Stimulated activated CD8-positive, alpha-beta memory T cell treated with anti-CD3 and anti-CD28 coated beads, Interleukin-7, amount 100 ng/mL, for 1 hour (primary cell): ENCODE measurements at places on chromosomes 3 and 15.

- DNase-seq, result no peak
Observed at GRCh38 chr3:67329358-67329757, 325.1 kb downstream of the SUCLG2 start.

DNA sequence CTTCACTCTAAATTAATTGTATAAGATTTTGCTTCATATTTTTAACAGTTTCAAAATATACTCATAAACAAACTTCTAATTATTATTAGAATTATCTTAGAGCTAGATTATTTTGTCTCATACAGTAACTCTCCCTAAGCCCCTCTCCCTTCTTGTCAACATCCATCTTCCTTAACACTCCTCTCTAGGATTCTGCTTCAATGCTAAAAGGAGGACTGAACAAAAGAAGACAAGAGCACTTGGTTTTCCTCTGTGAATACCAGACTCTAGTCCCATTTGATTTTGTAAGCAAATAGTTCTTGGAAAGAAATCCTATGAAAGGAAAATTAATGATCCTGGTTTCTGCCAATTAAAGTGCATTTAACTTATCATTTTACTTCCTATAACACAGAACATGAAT, 91.8 kb downstream of the KCNMB2 start:
- DNase-seq, result no peak

DNA sequence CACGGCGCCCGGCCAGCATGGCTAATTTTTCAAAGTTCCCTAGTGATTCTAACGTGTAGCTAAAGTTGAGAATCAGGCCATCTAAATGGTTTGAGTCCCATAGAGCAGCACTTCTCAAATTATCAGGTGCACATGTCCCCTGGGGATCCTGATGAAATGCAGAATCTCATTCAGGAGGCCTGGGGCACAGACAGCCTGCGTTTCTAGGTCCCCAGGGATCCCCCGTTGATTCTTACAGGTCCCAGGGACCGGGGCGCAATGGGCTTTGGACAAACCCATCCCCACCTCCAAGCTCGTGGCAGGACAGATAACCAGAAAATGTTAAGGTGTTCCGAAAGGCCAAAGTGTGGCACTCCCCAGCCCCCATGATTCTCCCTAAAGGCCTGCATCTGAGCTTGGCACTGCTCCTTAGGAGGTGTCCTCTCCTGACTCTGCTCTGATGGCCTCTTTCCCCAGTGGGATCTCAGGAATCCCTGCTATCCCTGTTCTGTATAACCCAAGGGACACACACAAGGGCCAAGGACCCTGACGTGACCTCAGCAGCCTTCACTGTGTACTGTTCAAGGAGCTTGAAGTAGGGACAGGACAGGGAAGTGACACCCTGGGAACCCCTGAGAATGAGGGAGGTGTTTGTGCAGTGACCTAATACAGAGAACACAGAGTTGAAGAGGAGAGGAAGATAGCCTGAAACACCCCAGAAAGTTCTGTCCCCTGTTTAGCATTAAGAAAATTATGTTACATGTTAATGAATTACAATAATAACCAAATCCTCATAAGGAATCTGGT, 8.0 kb downstream of the LRRK1 start:
- DNase-seq, result no peak

DNA sequence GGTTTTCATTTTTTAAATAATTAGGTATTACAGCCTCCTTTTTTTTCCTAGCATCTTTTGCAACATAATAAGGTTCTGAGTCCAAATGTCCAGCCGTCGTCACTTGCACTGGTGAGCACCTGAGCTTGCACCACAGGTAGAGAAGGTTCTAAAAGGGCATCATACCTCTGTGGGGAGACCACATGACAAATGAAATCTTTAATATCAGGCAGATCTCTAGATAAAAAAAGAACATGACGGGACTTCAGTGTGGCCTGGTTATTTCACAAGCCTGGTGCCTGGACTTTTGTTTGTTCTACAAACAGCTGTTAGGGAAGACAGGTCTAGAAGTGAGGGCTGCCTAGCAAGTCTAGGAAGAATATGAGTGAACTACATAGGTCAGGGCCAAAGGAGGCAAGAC, 3.6 kb downstream of the ZBED2 start:
- no peak for DNase-seq

DNA sequence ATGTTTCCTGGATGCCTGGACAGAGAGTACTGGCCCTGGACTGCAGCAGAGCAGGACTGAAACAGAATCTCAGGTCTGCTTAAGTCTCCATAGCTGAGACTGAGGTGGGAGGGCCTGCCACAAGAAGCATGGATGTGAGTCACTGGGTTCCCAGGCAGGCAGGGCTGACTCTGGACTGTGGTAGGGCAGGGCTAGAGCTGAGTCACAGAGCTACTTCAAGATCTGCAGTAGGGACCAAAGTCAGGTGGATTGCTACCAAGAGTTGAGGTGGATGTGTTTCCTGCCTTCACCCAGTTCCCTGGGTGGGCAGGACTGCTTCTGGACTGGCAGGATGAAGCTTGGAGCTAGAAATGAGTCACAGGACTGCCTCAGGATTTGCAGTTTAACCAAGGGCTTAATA, 282.9 kb downstream of the AGBL1 start:
- DNase-seq, result no peak

DNA sequence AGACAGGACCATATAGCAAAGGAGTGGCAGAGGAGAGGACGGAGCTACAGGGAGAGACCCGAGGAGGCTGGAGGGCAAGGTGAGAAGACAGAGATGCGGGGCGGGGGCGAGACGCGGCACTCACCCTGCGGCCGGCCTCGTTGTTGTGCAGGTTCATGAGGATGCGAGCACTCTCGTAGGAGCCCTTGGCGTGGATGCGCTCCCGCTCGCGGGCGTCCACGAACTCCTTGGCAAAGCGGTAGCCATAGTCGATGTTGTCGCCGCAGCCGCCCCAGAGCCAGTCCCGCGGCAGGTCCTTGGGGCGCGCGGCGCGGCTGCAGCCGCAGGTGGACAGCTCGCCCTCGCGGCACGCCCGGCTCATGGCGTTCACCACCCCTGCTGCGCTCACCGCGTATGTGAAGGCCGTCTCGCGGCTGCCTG, 12.9 kb downstream of the WNT5A start:
- no peak for DNase-seq

- no peak for DNase-seq
Observed at GRCh38 chr3:103684904-103685303, 1250.1 kb downstream of the ZPLD1 start.

DNA sequence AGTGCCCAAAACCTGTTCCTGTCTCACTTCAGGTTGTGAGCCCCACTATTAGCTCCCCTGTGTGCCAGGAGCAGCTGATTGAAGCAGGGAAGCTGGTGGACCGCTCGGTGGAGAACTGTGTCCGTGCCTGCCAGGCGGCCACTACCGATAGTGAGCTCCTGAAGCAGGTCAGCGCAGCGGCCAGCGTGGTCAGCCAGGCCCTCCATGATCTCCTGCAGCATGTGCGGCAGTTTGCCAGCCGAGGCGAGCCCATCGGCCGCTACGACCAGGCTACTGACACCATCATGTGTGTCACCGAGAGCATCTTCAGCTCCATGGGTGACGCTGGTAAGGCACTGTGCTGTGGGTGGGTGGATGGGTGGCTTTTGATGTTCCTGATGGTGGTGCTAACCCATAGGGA, 334.1 kb upstream of the TPM1 start:
- DNase-seq, result no peak

- no peak for DNase-seq
Observed at GRCh38 chr3:23979569-23979968, 34.5 kb downstream of the NR1D2 start.

DNA sequence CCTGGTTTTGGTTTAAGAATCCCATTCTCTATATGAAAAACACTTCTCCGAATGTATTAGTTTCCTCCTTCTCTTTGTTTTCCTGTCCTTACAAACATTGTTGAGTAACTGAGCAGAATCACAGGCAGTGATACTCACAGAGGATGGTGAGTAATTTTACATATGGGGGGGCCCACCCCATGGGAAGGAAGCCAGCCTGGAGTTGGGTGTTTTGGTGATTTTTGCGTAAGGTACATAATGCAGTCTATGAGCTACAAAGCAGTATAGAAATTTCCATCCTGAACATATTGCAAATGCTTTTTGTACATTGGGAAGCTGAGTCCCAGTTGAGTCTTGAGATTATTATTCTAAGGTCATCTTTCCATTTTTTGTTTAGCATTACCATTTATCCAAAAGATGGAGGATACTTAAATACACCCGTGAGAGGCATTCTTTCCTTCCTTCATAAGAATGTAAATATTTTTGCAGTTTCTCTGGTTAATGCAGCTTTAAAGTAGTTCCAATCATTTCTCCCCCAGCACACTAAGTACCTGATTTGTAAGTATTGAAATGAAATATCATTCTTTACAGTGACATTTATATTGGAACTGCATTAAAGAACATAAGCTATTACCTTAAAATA, 476.8 kb downstream of the AGBL1 start:
- no peak for DNase-seq

DNA sequence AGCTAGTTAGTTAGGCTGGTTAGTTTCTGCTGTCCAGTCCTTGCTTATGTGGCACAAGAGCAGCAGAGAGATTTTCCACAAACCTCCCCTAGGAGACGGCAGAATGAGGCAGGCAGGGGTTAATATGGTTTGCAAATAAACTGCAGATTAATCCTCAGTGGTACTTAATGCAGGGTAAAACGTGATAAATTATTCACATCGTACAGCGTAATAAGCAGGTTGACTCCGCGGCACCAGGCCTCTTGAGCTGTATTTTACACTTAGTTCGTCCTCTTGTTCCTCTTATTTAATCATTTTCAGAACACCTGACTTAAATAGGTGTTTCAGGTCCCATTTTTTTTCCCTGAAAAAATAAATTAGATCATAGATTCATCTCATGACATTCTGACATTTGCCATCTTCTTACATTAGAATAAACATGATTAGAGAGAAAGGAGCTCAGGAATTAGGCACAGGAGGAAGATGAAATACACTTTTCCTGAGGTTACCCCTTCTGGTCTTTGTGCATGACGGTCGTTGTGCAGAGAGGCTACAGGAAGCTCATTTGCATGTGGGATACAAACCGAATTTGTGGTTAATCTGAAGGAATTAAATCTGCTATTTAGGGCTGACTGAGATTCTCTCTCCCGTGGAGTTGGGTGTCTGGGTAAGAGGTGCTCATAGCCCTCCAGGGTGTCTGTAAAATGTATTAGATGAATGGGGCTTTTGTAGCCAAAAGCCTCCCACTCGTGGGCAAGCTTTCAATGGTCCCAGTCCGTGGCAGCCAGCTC, 27.1 kb upstream of the VPS8 start:
- DNase-seq, result no peak

- no peak for DNase-seq
Observed at GRCh38 chr15:33218071-33218491, 23.6 kb upstream of the FMN1 start.

GRCh38 chr15:31307270-31308184, 19.1 kb upstream of the KLF13 start:
- no peak for DNase-seq

- no peak for DNase-seq
Observed at GRCh38 chr3:160707187-160707794, 30.3 kb downstream of the ARL14 start.

DNA sequence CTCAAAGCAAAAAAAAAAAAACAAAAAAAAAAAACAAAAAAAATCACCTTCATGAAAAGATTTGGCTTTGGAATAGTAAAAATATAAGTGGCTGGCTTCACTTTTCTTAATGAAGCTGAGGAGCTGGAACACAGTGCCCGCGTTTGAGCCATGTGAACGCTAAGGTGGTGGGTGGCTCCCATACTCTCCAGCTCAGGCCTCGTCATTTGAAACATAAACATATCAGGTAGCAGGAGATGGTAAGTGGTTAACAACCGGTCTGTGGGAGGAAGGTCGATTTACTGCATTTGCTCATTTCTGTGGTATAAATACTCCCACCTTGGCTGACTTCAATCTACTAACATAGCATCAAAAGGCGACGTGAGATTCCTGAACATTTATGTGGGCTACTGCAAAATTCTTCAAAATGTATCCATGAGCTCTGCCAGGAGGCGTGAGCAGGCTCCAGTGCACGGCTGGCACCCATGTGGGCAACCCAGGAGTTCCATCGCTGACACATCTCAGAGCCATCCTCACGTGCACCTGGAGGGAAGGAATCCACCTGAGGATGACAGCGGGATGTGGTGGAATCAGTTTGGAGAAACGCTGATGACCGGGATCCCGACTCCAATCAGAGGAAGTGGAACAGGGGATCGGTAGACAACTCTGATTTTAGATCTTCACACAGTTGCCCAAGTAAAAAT, 157.6 kb downstream of the ATP10A start:
- DNase-seq, result no peak

DNA sequence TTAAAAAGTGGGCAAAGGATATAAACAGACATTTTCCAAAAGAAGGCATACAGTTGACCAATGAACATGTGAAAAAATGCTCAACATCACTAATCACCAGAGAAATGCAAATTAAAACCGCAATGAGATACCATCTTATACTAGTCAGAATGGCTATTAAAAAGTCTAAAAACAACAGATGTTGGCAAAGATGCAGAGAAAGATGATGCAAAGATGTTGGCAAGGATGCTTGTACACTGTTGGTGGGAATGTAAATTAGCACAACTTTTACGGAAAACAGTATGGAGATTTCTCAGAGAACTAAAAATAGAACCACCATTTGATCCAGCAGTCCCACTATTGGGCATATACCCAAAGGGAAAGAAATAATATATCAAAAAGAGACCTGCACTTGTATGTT, 53.5 kb downstream of the TLNRD1 start:
- no peak for DNase-seq

- no peak for DNase-seq
Observed at GRCh38 chr15:68220967-68221366, 8.6 kb downstream of the CLN6 start.

- no peak for DNase-seq
Observed at GRCh38 chr3:189372243-189372642, 200.5 kb downstream of the TPRG1 start.

DNA sequence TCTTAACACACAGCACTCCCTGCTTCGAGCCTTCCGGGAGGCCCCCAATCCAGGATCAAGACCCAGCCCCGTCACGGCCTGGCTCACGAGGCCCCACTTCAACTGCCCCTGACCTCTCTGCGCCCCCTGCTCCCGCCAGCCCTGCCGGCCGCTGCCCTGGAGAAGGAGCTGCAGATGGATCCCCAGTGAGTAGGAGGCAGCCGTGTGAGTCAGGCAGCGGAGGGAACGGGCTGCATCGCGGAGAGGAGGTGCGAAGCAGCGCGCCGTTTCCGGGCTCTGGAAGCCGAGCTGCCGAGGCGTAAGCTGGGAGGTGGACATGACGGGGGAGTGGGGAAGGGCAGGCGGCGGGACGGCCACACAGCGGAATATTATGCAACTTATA, 133.4 kb downstream of the TPRA1 start:
- DNase-seq, result no peak

DNA sequence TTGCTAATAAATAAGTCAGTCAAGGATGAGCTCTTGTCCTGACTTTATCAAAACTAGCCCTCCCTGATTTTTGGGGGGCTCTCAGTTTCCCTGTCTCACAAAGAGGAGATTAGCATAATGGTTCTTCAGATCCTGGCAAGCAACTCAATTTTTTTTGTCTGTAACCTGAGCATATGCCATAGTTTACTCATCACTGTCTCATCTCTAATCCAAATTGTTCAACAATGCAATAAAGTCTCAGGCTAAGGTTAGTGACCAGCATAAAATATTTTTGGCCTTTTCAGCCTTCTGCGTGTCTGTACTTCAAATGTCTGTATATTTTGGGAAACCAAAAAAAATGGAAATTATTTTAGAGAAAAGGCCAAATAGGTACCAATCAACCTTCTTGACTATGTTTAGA, 465.6 kb upstream of the TPRG1 start:
- no peak for DNase-seq
